Caki2 (cell line): ENCODE measurements at places on chromosomes 4 and X. TPM values are rescaled to one million over a fixed set of nuclear protein-coding genes. Genes with fewer than 3 reads are reported as not detected.

Gene DMD
- total RNA-seq = 3.6 and 6.2 TPM in 2 replicates

Gene ITIH6
- total RNA-seq = not detected in 2 replicates

Gene TRIM75
- not detected in 2 replicates for total RNA-seq

Gene PCDH18
- not detected in 2 replicates for total RNA-seq

Gene HERC5
- 15.4 and 20.6 TPM in 2 replicates for total RNA-seq

Gene PABPC1L2A
- total RNA-seq = not detected in 2 replicates

Gene PPID
- total RNA-seq = 2.7 and 6.7 TPM in 2 replicates

Gene POU4F2
- total RNA-seq = not detected in 2 replicates

Gene YIPF7
- total RNA-seq = not detected in 2 replicates

Gene CDX4
- total RNA-seq = not detected in 2 replicates

Gene CXorf49
- total RNA-seq = not detected in 2 replicates

Gene TCEAL5
- total RNA-seq = not detected in 2 replicates
